GM06990 (cell line): ENCODE measurements at places on chromosomes 3 and 15.

DNA sequence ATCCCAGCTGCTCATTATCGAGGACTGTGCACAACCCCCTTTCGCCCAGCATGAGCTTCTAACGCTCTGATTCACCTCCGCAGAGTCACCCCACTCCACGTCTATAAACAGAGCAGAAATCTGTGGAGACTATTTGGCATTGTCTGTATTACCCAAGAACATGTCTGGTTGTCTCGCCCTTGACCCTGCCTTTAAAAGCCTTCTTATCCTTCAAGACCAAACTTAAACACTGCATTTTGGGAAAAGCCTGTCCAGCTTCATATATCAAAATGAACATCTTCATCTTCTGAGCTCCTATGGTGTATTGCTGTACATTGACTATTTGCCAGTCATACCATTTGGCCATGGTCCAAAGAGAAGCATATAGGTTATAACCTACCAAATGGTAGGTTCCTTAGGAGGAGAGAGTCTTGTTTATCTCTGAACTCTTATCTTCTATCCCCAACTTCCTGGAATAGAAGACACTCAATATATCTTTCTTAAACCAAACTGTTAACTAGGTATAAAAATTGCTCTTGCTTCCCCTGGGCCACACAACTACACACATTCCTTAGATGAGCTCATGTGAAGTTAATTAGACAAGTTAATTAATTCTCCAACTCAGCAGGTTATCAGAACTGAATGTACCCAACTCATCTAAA, 90.1 kb downstream of the FBN1 start:
- DNase-seq = no peak

DNA sequence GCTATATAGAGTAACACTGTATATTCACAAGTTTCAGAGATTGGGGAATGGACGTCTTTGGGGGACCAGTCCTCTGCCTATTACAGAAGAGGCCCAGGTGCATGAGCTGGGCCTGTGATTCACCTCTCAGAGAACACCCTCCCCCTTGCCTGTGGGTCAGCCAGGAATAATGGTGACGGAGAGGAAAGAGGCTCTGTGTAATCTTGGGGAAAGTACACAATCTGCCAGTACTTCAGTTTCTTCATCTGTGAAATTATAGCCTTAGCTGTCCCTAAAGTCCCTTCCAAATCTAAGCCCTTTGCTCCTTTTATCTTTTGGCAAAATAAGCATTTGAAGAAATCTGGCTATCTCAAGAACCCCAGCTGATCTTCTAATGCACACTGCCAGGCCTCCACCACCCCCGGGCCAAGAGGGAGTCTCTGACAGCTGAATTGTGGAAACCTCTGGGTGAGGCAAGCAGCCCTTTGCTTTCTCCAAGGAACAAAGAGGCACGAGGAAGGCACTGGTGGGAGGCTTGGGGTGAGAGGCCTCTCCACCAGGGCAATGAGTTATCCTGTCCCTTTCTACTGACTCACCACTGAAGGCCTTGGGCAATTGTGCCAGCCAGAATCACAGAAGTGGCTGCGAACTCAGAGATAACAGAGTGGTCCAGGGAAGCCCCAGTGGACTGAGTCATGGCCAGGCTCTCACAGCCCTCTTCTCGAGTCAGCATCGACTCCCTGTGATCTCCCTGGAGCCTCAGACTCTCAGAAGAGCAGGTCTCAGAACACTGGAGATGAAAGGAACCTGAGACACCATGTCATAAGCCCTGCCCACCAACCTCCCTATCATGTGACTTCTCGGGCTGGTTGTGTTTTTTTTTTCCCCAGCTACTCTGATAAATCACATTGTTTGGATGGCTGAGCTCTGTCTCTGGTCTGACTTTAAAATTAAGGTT, 31.8 kb downstream of the CCNL1 start:
- no peak for DNase-seq

GRCh38 chr3:4493941-4494894, 1.1 kb downstream of the ITPR1 start:
- no peak for DNase-seq

- no peak for DNase-seq
Measured at GRCh38 chr3:61541694-61542093, 19.7 kb upstream of the PTPRG start.

DNA sequence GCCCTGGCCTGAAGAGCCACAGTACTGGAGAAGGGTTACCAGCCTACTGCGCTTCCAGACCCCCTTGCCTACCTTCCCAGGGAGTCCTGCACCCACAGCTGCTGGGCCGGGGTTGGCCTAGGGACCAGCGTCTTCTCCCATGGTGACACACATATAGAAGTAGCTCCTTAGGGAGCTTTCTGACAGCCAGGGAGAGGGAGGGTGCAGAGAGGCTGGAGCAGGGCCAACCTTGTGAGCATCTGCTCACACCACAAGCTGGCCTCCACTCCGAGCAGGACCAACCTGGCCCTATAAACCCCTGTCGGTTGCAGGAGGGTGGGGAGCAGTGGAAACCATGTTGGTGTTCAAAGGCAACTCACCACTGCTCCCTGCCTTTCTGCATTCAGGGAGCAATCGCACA, 35.2 kb downstream of the SRPRB start:
- no peak for DNase-seq

DNA sequence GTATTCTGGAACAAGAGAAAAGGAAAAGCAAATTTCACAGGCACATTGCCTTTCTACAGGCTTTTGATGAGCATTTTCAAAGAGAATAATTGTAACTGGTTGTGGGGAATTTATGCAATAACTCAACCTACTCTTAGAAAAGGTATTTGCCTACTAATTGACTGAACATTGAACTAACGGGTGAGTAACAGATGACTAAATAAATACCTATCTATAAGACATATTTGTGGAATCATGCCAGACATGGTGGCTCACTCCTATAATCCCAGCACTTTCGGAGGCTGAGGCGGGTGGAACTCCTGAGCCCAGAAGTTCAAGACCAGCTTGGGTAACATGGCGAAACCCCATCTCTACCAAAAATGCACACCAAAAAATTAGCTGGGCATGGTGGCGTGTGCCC, 367.7 kb downstream of the CGGBP1 start:
- no peak for DNase-seq

- DNase-seq = no peak
Measured at GRCh38 chr3:149547413-149547812, 72.9 kb downstream of the TM4SF4 start.

DNA sequence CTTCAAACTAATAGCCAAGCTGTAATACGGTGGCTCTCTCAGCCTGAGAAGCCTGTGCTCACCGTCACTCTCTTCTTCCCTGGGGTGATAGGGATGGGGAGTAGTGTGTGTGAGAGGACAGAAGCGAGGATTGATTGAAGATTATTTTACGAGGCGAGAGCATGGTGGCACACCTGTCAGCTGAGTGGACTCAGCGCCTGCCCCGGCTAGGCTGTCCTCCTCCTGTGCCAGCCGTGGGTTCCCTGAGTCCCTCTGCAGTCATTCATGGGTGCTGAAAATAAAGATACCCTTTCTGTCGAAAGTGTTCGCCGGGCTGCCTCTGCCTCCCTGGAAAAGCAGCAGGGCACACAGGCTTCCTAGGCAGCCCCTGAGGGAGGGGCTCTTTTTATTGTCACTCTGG, 124.1 kb downstream of the PGPEP1L start:
- no peak for DNase-seq

DNA sequence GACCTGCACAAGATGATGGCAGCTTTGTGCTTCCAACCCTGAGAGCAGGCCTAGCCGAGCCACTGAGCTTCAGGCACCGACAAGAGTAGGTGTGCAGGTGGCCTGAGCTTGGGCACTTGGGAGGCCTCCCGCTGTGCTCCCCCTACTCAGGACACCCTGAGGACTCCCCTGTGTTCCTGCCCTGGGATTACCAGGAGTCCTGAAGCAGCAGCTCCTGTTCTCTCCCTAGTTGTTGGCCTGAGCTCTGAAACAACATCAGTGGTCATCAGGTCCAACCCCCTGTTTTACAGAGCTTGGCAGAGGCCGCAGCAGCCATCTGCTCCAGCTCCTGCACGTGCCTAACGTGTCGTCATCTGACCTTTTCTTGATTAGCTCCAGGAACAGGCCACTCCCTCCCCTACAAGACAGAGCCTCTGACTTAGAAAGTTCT, 8.0 kb upstream of the MESP2 start:
- no peak for DNase-seq

GRCh38 chr3:115615001-115615814, 8.1 kb upstream of the GAP43 start:
- no peak for DNase-seq

DNA sequence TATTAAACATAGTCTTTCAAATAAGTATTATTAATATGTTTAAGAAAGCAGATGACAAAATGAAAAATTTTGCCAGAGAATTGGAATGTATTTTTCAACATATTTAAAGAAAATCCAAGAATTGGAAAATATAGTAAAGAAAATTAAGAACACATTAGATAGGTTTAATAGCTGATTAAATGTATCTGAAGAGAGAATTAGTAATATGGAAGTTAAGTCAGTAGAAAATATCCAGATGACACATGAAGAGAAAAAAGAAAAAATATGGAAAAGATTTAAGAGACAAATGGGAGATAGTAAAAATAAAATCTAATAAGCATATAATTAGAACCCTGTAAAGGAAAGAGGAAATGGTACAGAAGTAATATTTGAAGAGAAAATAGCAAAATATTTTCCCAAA, 18.0 kb upstream of the POMGNT2 start:
- no peak for DNase-seq

GRCh38 chr3:59857589-59858346, 807.9 kb upstream of the CFAP20DC start:
- DNase-seq = peak; percentile 42

GRCh38 chr15:93073465-93073952, 15.5 kb downstream of the RGMA start:
- no peak for DNase-seq

GRCh38 chr3:108488631-108489030, 21.8 kb downstream of the MYH15 start:
- no peak for DNase-seq

DNA sequence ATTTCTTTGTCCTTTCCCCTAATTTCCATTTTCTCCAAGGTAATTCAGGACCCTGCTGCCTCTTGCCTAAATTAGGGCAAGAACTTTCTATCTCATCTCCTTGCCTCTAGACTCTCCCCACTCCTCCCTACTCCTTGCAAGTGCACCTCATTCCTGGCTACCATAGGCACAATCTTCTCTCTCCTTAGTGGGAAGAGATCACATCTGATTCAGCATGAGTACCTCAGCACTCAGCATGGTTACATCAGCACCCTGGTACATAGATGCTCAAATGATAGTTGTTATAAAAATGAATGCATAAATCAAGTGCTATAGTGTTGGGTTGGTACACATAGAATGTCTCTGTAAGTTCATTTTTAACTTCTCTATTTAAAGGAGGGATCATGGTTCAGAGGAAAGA, 313.4 kb upstream of the RASGRP1 start:
- DNase-seq = no peak

GRCh38 chr3:16050641-16051467, 123.6 kb upstream of the GALNT15 start:
- no peak for DNase-seq

DNA sequence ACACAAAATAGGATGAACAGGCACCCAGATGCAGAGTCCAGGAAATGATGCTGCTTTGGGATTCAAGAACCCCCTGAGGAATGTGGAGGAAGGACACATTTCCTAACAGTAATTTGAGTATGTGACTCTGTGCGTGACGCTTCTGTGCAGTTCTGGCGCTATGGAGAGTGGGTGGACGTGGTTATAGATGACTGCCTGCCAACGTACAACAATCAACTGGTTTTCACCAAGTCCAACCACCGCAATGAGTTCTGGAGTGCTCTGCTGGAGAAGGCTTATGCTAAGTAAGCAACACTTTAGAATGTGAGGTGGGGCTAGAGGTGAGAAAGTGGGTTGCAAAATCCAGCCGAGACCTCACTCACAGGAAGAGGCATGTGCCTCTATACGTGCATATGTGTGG, 28.3 kb downstream of the CAPN3 start:
- no peak for DNase-seq

GRCh38 chr15:66963710-66964109, 101.7 kb upstream of the SMAD3 start:
- DNase-seq = no peak

- DNase-seq = no peak
Measured at GRCh38 chr15:47971637-47972036, 149.2 kb upstream of the SLC24A5 start.

GRCh38 chr3:187838016-187838540, 92.8 kb upstream of the BCL6 start:
- DNase-seq = no peak

DNA sequence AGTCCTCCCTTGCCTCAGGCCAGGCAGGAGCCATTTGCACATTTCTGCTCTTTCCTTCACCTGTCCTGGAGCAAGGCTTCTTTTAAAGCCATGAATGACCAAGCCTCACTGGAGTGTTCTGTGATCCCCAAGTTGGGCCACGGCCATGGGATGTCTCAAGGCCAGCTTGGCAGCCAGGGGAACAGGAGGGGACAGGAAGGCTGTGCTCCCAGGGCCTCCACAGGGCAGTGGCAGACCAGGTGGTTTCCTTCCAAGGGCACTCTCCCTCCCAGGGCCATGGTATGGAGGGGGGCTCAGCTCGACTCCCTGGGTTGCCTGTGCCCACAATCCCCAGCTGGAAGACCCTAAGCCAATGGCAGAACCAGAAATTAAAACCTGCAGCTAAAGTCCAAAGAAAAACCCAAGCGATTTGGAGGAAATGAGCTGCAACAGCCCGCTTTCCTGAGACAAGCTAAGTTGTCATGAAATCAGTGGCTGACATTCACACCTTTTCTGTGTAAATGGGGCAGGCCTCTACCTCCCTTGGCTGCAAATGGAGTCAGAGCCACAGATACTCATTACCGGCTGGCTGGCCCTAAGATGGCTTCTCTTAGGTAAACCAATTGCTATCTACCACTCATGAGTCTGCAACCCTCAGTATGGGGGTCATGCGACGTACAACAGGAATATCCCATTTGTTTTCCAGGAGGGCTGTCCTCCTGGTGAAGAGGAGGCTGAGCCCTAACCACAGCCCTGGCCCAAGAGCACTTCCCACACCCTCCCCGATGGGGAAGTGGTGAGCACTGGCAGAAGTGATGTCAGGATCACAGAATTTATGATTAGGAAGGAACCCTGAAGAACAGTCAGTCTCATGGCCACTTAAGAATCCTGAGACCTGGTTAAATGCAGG, 83.3 kb downstream of the SNRK start:
- no peak for DNase-seq

DNA sequence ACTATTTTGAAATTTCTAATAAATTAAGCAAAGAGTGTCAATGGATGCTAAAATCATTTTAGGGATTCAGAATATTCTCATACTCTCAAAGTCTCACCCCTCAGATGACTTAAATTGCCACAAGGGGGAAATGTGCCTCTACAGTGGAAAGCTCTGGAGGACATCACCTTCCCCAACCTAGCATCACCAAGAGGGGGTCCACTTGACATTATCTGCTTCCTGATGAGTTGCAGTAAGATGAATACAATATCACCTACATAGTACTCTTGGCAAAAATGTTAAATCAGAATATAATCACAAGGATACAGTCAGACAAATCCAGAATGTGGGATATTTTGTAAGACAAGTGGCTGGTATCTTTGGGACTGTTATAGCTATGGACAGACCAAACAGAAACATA, 290.1 kb downstream of the MFSD1 start:
- no peak for DNase-seq
